Activated T-helper 1 cell treated with anti-CD3 and anti-CD28 coated beads, Interleukin-2, amount 50 U/mL, for 16 hours (primary cell): ENCODE measurements at places on chromosomes 1 and 21.
A peak's percentile ranks its signal among the peaks of the same experiment; 100 is the strongest.

GRCh38 chr1:77978293-77978968, 441 bp downstream of the FUBP1 start:
- DNase-seq = peak; percentile 65

GRCh38 chr1:200524092-200524491, 96.5 kb downstream of the KIF14 start:
- no peak for DNase-seq

GRCh38 chr1:216045400-216045799, 377.8 kb downstream of the USH2A start:
- DNase-seq = no peak

GRCh38 chr1:183370399-183371058, 47.7 kb downstream of the NMNAT2 start:
- DNase-seq = no peak

DNA sequence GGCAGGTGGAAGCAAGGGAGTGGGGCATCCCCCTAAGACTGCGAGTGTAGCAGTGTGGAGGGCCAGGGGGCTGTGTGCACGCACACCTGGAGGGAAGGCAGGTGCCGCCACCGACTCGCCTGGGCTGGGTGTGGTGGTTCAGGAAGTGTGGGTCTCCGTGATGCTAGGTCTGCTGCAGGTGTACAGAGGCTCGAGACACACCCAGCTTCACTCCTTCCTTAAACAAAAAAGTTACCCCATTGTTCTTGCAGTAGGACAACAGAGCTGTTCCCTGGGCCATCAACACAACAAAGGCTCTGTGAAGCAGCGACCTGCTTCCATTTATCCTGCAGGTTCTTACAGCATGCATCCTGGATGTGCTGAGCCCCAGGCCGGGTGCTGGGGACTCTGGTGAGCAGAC, 100.4 kb upstream of the TMEM51 start:
- DNase-seq = no peak

GRCh38 chr1:208042041-208042615, 131.2 kb upstream of the CD34 start:
- no peak for DNase-seq

GRCh38 chr1:78814176-78814575, 164.5 kb downstream of the IFI44 start:
- no peak for DNase-seq

DNA sequence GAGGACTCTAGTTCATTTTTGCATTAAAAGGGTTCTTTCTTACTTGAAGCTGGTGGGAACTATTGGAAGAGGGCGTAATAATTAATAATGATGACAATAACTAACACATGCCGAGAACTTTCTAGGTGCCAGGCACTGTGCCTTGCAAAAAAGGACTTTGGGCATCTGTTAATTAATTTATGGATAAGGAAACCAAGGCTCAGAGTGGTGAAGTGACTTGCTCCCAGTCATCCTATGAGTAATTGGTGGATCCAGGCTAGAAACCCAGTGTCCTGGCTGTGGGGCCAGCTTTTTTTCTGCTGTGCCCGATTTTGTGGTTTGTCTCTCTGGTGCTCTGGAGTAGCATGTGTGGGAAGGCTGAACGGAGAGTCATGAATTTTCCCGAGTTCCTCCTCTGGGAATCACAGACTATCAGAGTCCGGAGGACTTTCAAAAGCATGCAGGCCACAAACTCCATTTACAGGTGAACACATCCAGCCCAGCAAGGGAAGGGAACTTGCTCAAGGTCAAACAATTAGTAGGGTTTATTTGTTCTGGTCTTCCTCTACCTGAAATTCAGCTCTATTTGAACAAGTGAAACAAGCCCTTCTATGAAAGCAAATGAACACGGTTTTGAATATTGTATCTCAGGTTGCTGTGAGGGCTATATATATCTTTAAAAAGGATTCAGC, 23.4 kb downstream of the ROR1 start:
- DNase-seq = no peak

GRCh38 chr1:115727706-115728249, 40.7 kb downstream of the CASQ2 start:
- DNase-seq = no peak

DNA sequence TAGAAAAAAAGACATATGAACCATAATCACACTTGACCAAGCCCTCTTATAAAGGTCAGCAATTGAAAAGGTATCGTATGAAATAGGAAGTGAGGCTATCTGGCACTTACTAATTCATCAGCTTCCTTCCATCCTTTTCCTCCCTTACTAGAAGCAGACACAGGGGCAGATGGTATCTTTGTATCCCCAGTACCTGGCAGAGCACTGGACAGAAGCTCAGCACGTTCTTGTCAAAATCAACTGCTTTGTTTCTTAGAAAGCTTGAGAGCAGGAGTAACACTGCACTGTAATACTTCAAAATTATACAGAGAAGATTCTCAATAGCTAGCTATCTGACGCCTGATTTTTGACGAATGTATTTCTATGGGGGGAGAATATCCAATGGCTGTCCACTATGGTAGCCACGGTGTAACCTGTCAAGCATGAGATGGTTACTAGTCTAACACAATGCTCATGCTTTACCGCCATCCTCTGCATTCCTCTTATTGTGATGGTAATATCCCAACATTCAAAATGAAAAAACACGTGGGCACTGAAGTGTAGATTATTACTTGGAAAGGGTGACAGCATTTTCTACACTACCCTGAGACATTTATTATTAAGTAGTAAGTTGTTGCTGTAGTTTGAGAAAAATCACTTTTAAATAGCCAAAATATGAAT, 175.6 kb downstream of the SIPA1L2 start:
- DNase-seq = no peak

- DNase-seq = no peak
Observed at GRCh38 chr1:96234299-96234698, 487.3 kb upstream of the PTBP2 start.

DNA sequence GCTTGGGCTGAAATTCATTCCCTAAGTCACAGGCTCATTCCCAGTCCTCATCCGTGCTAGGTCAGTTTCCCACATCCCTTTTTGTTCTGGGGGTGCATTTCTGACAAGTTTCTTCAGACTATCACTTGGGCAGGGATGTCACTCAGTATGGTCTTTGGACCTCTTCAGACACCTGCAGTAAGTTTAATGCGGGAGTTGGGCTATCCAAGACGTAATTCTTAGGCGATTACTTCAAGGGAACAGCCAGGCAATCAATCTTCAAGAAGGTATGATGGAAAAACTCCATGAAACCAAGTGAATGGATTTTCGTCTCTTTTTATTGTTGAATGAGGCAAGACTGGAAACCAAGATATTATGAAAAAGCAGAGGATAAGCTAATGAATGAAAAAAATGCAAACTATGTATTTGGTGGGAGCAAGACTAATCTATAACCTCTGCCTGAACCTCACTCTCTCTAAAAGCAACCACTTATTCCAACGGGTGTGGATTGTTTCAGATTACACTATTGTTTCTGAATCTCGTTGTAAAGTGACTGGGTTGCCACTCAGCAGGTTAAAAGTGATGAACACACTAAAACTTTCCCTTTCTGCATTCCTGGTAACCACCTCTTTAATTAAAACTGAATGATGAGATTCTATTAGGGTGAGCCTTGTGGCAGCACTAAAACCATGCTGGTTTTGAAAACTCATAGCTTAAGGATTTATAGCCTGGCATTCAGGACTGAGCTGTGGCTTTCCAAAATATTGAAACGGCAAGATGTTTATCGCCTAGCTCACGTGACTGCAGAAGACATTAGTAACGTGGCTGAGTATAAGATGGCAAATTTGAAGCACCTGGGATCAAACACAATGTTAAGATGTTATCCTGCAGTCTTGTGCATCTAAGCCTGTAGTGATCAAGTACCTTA, 1.1 kb downstream of the RASAL2 start:
- no peak for DNase-seq

GRCh38 chr1:204294357-204294756, 65.4 kb downstream of the PLEKHA6 start:
- no peak for DNase-seq

DNA sequence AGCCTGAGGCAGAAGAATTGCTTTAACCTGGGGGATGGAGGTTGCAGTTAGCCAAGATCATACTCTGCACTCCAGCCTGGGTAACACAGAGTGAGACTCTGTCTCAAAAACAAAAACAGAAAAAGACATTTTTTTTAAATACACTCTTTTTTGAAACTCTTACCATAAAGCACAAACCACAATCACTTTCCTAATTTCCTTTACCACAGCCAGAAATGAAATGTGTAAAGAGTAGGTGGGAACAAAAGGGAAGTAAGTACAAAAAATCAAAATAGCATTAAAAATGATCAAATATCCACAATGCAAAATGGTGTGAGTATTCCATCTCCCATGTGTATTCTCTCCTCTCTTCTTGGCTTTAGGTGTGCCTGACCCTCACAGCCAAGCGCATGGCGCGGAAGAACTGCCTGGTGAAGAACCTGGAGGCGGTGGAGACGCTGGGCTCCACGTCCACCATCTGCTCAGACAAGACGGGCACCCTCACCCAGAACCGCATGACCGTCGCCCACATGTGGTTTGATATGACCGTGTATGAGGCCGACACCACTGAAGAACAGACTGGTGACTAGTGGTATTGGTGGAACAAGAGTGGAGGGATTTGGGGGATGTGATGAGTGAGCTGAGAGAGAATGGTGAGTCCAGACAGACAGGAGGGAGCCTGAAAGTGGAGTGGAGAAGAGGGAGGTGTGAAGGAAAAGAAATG, 14.9 kb downstream of the ATP1A4 start:
- DNase-seq = no peak

DNA sequence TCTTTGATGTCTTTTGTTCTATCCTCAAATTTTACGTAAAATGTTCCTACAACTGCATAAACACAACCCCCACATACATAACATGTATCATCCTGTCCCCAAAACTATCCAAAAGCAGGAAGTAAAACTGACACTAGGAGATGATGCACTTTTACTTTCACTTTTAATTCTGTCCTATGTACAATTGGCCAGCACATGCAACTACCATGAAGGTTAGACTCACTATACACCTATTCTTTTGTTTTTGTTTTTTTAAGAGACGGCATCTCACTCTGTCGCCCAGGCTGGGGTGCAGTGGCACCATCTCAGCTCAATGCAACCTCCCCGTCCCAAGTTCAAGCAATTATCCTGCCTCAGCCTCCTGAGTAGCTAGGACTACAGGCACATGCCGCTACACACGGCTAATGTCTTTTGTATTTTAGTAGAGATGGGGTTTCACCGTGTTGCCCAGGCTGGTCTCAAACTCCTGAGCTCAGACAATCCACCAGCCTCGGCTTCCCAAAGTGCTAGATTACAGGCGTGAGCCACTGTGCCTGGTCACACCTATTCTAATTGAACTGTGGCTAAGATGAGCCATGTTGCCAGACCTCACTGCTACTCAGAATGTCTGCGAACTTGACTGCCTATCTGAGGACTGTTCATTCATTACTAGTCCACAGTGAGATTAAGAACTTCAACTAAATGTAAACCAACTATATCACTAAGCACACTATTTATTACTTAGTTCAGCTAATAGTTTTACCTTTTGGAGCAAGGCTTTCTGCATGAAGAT, 48.0 kb downstream of the TOR3A start:
- no peak for DNase-seq

GRCh38 chr1:94322696-94323095, 85.3 kb upstream of the ARHGAP29 start:
- DNase-seq = no peak
